IPS DF 19.7 (cell line): ENCODE measurements at places on chromosomes 1 and 21.

DNA sequence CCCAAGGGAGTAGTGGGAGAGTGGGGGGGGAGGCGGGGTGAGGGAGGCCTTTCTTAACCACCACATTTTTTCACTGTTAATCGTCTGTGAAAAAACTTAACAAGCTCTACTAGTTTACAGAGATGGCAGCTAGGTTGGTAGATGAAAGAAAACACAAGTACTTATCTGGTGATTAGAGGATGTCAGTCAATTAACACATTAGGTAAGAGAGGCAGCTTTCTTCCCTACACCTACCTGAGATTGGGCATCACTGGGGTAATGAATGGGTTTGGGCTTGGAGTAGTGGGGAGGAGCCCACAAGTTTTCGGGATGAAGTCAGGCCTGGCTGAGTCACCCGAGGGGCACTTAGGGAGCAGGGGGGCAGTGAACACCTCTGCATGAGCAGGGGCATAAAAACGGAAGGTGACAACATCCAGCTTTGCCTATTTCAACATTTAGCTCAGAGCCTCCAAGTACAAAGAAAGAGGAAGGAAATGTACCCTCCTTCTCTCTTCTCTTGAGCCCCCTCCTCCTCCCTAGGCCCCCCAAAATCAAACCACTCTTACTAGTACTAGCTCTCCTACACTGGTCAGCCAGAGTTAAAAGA lies 2.5 kb downstream of the LBR start:
- no peak for DNase-seq

- DNase-seq = no peak
Observed at GRCh38 chr1:154998201-154998780, 4.3 kb upstream of the ZBTB7B start.

GRCh38 chr1:45883658-45884057 lies 80.2 kb downstream of the MAST2 start:
- DNase-seq = no peak

GRCh38 chr1:29969576-29969975 lies 733.3 kb downstream of the PTPRU start:
- no peak for DNase-seq

- DNase-seq = no peak
Observed at GRCh38 chr1:183432548-183432875, 14.3 kb upstream of the NMNAT2 start.

DNA sequence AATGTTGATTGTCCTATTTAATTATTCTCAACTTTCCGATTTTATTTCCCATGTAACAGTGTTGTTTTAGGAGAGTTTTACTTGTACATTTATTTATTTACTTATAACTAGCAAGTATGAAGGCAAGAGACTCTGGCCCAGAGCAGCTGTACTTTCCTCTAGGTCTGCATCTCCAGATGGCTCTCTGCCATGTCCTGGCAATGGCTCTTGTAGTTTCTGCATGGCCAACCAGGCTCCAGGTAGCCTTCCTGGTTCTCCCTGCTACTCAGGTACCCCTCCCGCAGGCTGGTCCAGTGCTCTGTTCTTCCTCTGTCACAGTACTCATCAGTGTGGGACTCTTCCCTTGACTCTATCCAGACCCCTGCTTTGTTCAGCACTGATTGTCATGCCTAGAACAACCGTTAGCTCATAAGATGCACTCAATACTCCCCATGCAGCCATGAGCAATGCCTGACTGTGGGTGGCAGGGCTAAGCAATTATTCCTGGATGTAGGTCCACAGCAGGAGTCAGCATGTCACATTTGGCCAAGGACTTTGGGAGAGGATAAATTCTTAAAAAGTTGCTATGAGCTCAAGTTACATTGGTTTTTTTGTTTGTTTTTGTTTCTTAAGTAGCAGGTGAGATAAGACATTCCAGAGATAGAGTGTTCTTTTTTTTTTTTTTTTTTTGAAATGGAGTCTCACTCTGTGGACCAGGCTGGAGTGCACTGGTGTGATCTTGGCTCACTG lies 10.9 kb upstream of the IL20 start:
- DNase-seq = no peak

GRCh38 chr1:190175320-190175719 lies 302.3 kb downstream of the BRINP3 start:
- DNase-seq = no peak

DNA sequence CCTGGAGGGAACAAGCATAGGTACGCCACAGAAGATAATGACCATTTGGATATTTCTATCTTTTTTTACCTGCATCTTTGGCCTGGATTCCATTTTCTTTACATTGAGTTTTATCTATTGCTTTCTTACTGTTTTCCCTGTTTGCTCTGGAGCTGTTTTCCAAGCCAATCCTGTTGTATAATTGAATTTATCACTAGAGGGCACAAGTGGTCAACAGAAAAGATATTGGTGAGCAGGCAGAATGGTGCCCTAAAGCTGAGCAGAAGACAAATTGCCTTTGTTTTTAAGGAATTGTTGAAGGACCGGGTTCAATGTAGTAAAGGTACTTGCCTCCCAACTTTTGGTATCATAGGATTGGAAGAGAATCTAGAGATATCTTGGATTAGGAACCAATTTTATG lies 152.8 kb downstream of the PPP1R12B start:
- DNase-seq = no peak

GRCh38 chr1:21342961-21343838 lies 52.9 kb upstream of the ECE1 start:
- DNase-seq = no peak

DNA sequence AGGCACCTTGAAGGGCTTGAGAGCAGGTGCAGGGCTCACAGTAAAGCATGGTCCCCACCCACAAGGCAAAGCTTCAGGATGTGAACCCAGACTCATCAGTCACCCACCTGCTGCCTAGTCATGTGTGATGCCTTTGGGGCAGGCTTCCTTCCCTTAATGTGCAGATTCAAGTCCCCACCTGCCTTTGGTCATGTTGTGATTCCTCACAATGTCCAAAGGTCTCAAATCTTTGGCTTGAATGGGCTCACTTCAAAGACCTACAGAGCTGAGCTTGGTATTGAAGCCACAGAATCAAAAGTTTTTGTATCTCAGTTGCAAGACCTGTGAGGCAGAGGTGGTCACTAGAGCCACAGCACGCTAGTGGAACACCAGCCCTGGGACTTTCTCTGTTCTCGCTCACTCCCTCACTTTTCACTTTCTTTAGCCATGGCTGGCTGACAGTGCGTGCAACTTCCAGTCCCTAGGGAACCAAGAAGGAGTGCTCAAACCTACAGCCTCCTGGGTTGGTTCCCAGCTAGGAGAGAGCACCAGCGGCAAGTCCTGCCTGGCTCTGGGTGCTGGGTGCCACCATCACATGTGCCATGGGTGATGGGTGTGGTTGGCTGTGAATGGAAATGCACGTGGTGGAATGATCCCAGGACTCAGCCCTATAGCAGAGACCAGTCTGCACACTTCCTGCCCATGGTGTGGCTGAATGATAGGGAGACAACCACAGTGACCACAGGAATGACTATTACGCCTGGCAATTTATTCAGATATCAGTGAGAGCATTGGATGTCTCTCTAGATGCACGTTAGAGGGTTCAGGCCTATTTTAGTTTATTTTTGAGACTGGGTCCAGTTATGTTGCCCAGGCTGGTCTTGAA lies 26.4 kb upstream of the CLIC6 start:
- no peak for DNase-seq

- no peak for DNase-seq
Observed at GRCh38 chr1:212488436-212489283, 55.9 kb downstream of the NENF start.

GRCh38 chr21:31426235-31426797 lies 82.3 kb upstream of the TIAM1 start:
- no peak for DNase-seq

DNA sequence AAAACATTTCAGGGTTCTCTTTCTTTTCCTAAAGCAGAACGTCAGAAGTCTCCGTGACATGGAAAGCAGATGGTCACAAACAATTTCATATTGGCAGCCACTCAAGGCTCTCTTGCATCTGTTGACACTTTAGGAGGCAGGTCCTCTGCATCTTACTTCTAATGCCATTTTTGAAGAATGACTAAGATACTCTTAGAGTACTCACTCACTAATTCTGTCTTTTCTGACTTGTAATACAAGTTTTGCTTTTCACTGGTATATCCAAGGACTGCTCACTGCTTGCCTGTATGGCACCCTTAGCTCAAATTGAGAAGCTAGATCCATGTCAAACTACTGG lies 68.3 kb downstream of the PRRX1 start:
- no peak for DNase-seq

DNA sequence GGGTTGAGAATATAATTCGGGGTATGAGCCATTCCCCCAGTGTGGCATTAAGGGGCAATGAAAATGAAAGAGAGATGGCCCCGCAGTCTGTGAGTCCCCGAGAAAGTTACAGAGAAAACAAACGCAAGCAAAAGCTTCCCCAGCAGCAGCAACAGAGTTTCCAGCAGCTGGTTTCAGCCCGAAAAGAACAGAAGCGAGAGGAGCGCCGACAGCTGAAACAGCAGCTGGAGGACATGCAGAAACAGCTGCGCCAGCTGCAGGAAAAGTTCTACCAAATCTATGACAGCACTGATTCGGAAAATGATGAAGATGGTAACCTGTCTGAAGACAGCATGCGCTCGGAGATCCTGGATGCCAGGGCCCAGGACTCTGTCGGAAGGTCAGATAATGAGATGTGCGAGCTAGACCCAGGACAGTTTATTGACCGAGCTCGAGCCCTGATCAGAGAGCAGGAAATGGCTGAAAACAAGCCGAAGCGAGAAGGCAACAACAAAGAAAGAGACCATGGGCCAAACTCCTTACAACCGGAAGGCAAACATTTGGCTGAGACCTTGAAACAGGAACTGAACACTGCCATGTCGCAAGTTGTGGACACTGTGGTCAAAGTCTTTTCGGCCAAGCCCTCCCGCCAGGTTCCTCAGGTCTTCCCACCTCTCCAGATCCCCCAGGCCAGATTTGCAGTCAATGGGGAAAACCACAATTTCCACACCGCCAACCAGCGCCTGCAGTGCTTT lies 9.4 kb downstream of the PROX1 start:
- no peak for DNase-seq

DNA sequence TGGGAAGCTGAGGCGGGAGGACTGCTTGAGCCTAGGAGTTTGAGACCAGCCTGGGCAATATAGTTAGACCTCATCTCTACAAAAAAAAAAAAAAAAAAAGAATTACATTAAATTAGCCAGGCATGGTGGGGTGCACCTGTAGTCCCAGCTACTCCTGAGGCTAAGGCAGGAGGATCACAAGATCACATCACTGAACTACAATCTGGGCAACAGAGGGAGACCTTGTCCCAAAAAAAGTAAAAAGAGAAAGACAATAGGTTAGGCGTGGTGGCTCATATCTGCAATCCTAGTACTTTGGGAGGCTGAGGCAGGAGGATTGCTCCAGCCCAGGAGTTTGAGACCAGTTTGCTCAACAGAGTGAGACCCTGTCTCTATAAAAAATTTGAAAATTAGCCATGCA lies 130.3 kb downstream of the TIAM1 start:
- DNase-seq = no peak
